Activated naive CD8-positive, alpha-beta T cell treated with anti-CD3 and anti-CD28 coated beads for 36 hours (primary cell): ENCODE measurements at places on chromosomes 11 and 22. TPM values are rescaled to one million over a fixed set of nuclear protein-coding genes. Genes with fewer than 3 reads are reported as not detected.

- no peak for DNase-seq
These were observed 8.3 kb downstream of the TMEM138 start for GRCh38 chr11:61370349-61371005.

- no peak for DNase-seq
These were observed 81.0 kb upstream of the SLC6A5 start for GRCh38 chr11:20518323-20518834.

GRCh38 chr11:44024977-44025376, 22.8 kb upstream of the ACCSL start:
- no peak for DNase-seq

DNA sequence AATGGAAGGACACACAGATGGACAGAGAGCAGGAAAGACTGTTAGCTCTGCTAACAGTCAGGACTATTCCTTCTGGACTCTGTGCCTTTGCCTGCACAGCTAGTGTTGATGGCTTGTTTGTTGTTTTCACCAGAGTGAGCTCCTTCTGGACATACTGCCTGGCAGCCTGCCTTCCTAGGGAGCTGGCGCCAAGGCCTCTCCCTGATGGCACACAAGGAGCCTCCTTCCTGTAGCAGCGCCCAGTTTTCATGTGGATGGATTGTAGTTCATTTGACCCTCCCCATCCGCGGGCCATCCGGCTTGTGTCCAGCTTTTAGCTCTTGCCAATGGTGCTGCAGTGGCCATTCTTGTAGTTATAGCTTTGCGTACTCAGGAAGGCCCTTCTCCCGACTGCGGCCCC, 16.6 kb upstream of the BCR start:
- DNase-seq, result no peak

DNA sequence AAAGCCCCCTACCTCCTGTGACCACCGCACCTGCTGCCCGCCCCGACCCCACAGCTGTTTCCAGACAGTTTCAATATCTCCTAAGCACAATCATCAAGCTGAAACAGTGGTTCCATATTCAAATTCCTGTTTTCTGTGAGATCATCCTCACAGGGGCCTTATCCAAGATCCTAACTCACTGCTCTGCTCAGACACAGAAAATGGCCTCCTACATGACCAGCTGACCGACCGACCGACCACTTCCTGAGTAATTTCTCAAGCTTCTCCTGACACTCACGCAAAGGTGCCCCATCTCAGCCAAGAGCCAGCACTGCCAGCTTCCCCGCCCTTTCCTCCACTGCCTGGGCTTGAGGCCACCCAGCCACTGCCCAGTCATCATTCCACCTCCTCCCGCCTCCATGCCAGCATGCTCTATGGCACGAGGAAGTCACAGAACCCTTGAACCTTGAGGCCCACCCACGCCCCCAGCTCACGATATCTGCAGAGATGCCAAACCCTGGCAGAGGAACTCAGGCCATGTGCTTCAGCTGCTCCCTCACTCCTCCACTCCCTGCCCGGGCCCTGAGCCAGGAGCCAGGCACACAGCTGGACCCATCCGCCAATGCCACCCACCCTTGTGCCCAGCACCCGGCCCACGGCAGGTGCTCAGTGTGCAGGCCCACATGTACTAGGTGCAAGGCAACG, 14.0 kb downstream of the KIAA0930 start:
- no peak for DNase-seq

Gene CCDC87
- total RNA-seq, result 0.16 TPM

Gene ACRV1
- total RNA-seq, result not detected

Gene GRAMD1B
- total RNA-seq, result 20.3 TPM
